Right lobe of liver (tissue), 6 donors: ENCODE measurements at places on chromosomes 5 and 9. TPM values are rescaled to one million over a fixed set of nuclear protein-coding genes. Genes with fewer than 3 reads are reported as not detected.

GRCh38 chr9:133635098-133635497 is 1.1 kb upstream of the DBH start:
- no peak for DNase-seq

DNA sequence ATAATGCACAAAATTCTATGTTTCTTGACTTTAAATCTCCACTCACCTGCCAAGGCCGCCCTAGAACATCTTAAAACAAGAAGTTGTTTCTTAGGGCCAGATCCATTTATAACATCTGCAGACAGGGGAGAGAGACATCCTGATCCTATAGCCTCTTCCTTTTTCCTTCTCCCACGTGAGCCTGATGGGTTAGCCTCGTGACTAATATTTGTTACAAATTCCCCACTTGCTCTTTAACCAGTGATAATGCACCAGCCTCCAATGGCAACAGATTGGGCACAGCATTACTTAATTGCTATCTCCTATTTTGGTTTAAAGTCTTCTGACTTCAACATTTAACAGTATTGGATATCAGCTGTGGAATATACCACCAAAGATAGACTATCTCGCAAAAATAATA is 196.5 kb downstream of the GADD45G start:
- no peak for DNase-seq

The LHFPL2 gene
- total RNA-seq = 2.6 TPM

The MAMDC4 gene
- 27.9 TPM for total RNA-seq

DNA sequence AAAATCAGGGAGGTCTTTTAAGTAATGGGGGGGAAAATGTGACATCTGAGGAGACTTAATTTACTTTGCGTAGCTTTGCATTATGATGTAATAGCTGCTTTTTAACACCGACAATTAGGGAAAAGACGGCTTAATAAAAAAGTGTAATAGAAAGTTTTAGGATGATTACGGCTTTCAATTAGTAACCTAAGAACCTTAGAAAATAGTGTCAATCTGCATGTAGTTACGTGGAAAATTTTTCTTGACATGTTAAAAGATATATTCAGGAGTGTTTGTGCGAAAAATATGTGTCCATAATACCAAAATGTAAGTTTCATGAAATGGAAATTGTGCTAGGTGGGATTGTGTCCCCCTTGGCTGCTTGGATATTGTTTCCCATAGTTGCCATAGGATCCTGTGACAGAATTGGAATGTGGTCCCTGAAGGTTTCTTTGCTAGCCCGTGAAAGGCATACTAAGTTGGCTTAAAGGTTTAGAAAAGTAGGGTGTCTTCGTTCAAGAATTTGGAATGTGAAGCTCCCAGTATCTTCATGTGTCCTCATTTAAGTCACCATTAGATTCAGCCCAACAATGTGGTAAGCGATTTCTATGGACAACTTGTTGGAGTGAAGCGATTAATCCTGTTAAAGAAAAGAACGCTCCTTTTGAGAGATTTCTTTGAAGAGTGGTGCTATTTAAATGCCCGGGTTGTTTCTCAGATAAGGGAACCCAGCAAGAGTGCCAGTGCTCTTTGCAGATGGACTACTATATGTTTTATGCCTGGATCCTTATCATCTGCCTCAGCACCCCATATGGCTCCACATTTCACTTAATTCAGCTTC is 2.0 kb downstream of the RGMB start:
- DNase-seq = no peak

- DNase-seq = no peak
Measured at GRCh38 chr5:83179966-83180365, 102.6 kb downstream of the XRCC4 start.

DNA sequence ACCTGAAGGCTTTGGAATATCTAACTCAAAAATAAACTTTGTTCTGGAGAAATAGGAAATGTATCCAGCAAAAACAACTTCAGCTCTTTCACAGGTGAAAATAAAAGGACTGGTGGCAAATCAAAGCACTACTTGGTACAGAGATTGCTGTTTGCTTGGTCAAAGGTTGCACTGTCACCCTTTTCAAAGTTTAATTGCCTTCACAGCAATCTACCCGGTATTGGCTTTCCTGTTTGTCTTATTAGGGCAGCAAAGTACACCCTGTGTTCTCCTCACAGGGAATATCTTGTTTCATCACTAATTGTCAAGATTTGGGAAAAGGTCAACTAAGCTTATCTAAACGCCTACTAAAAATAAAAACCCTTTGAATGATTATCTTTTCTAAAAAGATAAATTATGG is 214.1 kb upstream of the ADCY2 start:
- DNase-seq = no peak

DNA sequence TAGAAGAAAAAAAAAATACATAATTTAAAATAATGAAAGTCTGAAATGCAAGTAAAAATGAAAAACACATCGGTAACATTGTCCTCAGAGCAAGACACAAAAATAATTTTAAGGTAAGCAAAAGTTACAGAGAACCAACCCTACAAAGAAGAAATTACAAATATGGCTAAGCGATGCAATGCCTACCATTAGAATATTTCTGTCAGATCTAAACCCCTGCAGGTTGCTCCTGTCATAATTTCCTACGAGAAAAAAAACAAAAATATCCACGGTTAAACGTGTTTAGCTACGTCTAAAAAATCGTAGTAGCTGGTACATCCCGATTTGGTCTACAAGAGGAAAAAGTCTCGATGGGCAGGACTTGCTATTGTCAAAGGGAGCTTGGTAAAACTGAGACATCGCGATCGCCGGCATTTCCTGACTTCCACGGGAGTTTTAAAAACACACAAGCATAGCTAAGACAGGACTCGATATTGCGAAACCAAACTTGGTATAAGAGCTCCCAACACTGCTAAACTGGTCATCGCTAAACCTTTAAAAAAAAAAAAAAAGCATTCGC is 1.1 kb upstream of the ANXA2R start:
- no peak for DNase-seq

DNA sequence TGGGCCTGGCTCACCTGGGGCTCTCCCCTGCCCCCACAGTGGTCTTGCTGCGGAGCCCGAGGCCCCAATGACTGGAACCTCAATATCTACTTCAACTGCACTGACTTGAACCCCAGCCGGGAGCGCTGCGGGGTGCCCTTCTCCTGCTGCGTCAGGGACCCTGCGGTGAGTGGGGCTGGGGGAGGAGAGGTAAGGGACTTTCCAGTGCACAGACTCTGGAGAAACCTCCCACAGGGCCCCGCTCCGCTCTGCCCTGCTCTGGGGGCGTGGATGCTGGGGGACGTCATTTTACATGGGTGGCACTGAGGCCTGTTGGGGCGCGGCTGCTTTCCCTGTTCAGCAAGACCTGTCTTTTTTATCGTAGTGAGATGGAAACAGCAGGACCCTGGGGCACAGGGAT is 7.6 kb downstream of the TSPAN17 start:
- no peak for DNase-seq

The SLC6A3 gene
- total RNA-seq = not detected

DNA sequence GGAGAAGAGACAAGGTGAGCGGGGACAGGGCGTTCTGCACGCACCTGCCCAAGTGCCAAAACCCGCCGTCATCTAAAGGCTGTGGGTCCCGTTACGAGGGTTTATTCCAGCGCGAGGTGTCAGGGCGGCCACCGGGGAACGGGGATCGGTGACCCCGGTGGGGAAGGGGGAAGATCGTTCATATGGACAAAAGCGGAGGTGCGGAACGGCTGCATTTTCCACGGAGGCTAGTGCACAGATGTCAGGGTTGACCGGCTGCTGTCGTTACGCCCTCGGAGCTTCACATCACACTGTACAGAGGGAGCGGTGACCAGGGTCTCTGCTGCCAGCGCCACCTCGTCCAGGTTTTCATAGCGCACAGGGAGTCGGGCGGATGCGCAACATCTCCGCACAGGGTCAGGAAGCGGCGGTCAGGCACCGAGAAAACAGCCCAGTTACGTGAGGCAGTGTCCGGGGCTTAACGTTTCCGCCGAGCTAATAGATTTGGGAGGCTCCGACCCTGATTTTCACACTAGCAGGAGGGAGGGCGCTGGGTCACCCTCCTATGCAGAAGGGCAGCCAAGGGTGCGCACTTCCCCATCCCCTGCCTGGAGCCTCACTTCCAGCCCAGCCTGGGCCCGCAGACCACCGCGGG is 13.5 kb downstream of the BTNL9 start:
- no peak for DNase-seq

DNA sequence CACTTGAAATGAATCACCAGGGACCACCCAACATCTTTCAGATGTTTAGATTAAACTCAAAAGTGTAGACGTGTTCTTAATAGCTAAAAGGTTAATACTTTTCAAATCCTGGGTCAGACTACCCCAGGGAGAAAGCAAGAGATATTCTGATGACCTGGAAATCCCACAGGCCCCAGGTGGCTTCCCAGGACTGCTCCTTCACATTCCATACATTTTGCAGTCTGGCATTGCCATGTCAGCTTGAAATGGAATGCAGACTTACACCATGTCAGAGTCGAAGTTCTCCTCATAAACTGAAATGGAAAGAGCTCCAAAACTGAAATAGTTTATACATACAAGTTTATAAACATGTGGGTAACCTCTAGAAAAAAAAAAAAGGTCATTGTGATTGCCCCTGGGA is 61.5 kb downstream of the TMEM167A start:
- DNase-seq = no peak

The SPATA6L gene
- 4.0 TPM for total RNA-seq

DNA sequence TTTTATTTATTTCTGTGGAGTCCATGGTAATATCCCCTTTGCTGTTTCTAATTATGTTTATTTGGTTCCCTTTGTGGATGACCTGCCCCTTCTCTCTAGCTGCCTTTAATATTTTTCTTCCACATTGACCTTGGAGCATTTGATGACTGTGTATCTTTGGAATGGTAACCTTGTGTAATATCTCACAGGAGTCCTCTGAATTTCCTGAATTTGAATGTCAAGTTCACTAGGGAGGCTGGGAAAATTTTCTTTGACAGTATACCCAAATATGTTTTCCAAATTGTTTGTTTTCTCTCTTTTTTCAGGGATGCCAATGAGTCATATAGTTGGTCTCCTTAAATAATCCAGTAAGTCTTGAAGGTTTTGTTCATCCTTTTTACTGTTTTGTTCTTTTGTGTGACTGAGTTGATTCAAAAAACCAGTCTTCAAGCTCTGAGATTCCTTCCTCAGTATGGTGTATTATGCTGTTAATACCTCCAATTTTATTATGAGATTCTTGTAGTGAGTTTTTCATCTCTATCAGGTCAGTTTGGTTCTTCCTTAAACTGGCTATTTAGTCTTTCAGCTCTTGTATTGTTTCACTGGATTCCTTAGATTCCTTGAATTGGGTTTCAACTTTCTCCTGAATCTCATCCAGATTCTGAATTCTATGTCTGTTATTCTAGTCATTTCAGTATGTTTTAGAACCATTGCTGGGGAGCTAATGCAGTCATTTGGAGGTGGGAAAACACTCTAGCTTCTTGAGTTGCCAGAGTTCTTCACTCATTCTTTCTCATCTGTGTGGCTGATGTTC is 349.0 kb upstream of the TARS1 start:
- no peak for DNase-seq

GRCh38 chr9:34741628-34742027 is 31.7 kb upstream of the CCL21 start:
- DNase-seq = no peak

The STKLD1 gene
- 1.8 TPM for total RNA-seq

- DNase-seq = no peak
Measured at GRCh38 chr9:77907585-77907984, 124.0 kb downstream of the GNAQ start.

DNA sequence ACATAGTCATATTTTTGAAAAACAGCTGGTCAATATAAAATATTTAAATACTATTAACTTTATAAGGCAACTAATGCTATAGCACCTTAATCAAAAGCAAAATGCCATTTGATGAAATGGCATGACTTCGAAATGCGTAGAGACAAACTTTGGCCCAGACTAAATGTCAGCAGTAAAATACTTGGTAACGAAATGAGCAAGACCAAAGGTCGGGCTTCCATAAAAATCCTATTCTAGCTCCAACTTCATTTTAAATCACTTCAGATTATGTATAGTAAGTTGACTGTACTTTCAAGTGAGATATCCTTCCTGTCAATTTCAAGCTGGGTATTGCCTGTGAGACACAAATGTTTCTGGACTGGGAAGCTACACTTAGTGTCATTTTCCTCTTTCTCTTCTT is 805.4 kb upstream of the ZNF608 start:
- DNase-seq = no peak

The UBE2QL1 gene
- total RNA-seq = 0.49 TPM

- peak; percentile 8 for DNase-seq
Measured at GRCh38 chr9:137465000-137465719, 6.0 kb upstream of the NSMF start.

DNA sequence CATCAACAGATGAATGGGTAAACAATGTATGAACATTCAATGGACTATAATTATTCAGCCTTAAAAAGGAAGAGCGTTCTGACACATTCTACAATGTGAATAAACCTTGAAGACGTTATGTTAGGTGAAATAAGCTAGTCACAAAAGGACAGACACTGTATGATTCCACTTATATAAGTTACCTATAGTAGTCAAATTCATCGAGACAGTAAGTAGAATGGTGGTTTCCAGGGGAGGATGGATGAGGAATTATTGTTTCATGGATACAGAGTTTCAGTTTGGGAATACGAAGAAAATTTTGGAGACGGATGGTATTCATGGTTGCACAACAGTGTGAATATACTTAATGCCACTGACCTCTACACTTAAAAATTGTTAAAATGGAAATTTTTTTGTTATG is 216.4 kb downstream of the CACNA1B start:
- no peak for DNase-seq

- no peak for DNase-seq
Measured at GRCh38 chr9:129835860-129836223, 584 bp downstream of the USP20 start.

- DNase-seq = no peak
Measured at GRCh38 chr5:86861512-86861911, 243.8 kb downstream of the COX7C start.

The S100Z gene
- total RNA-seq = not detected

GRCh38 chr9:114205171-114206015 is 50.1 kb downstream of the COL27A1 start:
- DNase-seq = no peak

GRCh38 chr9:133758228-133758627 is 20.1 kb upstream of the SARDH start:
- peak; percentile 46 for DNase-seq

- no peak for DNase-seq
Measured at GRCh38 chr5:78738693-78739300, 90.2 kb upstream of the LHFPL2 start.

DNA sequence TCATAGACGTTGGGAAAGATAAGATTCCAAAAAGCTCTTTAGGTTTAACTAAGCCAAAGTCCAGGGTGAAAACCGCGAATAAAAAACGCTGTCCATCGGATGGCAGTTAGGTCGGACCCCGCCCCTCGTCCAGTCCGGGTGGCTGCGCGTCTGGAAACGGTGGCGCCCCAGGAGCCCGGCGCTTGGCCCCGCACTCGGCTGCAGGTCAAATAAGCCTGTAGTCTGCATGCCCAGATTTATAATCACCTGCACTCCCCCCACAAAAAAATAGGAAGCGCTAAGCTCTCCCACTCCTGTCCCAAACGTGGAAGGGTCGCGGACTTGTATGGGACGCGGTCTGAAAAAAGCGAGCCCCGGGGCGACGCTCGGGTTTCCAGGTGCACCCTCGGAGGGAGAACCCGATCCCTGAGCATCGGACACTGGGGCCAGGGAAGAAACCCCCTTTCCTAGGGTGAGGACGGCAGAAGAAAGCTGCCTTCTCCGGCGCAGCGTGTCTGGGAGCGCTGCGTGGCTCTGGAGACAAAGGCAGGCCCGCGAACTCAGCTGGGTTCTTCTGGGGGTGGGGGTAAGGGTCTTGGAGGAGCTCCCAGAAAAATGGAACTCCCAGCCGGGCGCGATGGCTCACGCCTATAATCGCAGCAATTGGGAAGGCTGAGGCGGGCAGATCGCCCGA is 923 bp upstream of the ZBTB5 start:
- DNase-seq = peak; percentile 72

The SLC1A1 gene
- total RNA-seq = 22.0 TPM
